ENCODE measurements at places on chromosomes 3 and 15. TPM values are rescaled to one million over a fixed set of nuclear protein-coding genes. Genes with fewer than 3 reads are reported as not detected.

Gene PPARG
- total RNA-seq: 2.7 TPM

Gene SLC12A1
- total RNA-seq: not detected

DNA sequence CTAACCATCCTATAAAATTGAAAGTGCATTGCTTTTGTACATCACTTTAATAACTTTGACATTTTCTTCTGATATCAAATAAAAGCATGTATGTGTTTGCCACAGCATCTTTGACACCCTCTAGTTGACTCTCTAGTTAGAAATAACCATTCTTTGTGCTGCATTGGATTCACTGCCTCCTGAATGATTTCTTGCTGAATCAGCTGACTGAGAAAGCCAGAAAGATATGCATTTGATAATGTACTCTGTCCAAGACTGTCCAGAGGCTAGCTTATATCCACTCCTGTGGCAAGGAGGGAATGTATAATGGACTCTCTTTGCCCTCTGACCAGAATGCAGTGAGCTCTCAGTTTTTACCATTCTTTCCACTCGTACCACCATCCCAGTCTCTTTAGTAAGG lies 6.2 kb downstream of the RAB11A start:
- H3K27ac ChIP-seq: no peak overlapping the region
- DNase-seq: no peak
- H3K27me3 ChIP-seq: no peaks in the 10 kb centered on the region
- peaks cover 24% of the 10 kb centered on the region for H3K36me3 ChIP-seq

GRCh38 chr3:10547841-10548783 lies 42.7 kb upstream of the ATP2B2 start:
- no peak overlapping the region for H3K27ac ChIP-seq
- H3K36me3 ChIP-seq: no peaks in the 10 kb centered on the region
- peaks cover 16% of the 10 kb centered on the region for H3K4me1 ChIP-seq
- H3K27me3 ChIP-seq: peaks cover 10% of the 10 kb centered on the region
- no peak for DNase-seq
- no peak overlapping the region for H3K4me3 ChIP-seq

Gene DNASE1L3
- total RNA-seq: not detected

All from activated CD4-positive, alpha-beta memory T cell treated with anti-CD3 and anti-CD28 coated beads for 36 hours (primary cell).